H1 (cell line): ENCODE measurements at places on chromosomes 4 and X. TPM values are rescaled to one million over a fixed set of nuclear protein-coding genes. Genes with fewer than 3 reads are reported as not detected.

GRCh38 chr4:87853108-87853507, 20.3 kb downstream of the MEPE start:
- H3K4me1 ChIP-seq = no peaks in the 10 kb centered on the region; the same call in 1 of the 2 replicates
- peak overlapping the region; percentile 16; the same call in 1 of the 2 replicates for H3K4me3 ChIP-seq
- no peaks in the 10 kb centered on the region for H3K27me3 ChIP-seq
- H3K36me3 ChIP-seq = no peaks in the 10 kb centered on the region

The MBNL3 gene
- 3.2 and 3.5 TPM in 2 replicates for total RNA-seq

The AREG gene
- total RNA-seq = not detected in 2 replicates

DNA sequence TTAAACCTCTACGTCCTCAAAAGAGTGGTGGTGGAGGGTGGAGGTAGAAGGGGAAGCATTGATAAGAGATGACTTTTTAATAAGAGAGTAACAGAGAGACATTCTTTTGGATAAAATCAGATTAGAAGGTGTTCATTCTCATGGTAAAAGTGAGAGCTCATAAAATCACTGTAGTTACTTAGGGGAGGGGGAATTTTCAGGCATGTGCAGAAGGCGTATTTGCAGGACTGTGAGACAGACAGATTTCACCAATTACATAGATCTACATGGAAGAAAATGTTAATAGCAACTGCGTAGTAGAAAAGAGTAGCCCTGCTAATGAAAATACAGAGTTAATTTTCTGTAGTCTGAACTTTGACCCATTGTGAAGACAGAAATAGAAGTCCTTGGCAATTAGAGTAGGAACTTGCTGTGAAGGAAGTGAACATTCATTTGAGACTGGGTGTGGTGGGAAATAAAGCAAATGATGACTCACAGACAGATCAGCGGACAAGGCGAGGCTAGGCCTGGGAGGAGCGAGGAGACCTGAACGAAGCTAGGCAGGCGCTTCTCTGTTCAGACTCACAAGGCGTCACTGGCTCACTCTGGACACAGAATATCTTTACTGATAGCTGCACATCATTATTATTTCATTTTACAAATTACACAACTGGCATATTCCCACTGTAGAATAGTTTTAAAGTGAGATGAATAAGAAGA, 57.2 kb upstream of the FAM9C start:
- no peak overlapping the region for H3K4me3 ChIP-seq
- no peaks in the 10 kb centered on the region for H3K27me3 ChIP-seq
- no peak for DNase-seq
- no peak overlapping the region for H3K27ac ChIP-seq
- no peaks in the 10 kb centered on the region for H3K36me3 ChIP-seq
- H3K4me1 ChIP-seq = no peaks in the 10 kb centered on the region

The CSAG1 gene
- not detected in 2 replicates for total RNA-seq

The PPARGC1A gene
- 1.4 and 1.5 TPM in 2 replicates for total RNA-seq

The FHIP1A gene
- 75.2 and 76.3 TPM in 2 replicates for total RNA-seq

DNA sequence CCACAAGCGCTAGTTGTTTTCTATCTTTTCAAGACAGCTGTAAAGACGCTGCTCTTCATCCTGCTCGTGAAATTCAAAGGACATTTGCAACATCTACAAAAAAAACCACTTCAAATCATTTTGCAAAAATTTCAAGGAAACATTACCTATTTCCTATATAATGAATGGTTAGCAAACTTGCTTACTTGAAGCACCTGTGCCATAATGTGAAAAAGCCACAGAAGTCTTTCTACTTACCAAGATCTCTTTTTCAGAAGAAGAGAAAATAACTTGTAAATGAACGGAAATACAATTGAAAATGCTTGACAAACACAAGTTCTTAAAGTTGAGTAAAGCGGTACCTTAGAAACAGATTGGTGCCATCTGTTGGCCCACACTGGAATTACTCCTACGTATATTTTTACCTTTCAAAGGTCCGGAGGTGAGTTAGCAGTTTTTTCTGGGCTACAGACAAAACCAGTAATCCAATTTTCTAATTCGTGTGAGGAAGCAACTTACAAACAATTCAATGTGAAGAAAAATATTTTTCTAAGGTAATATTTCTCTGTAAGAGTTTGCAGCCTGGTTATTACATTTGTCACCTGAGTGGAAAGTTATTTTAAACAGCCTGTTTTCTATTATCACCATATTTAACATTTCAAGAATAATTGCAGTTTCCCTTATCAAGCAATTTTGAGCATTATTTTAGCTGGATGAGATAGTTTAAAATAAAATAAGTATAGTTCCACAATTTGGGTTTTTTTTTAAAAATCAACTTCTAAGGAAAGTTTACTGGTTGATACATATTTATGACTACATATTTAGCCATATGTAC, at the start of gene TLR6:
Gene TLR6 (minus strand): TSS at position 294 of the 814 bp plus-strand sequence. CDS start 27,344 bp downstream, outside the sequence.
- H3K27ac ChIP-seq = no peak within 1 kb of the TSS
- H3K4me1 ChIP-seq = 0 out of 2 replicates have a peak, but pooled peaks cover 2% of the 10 kb centered on the region
- no peaks in the 10 kb centered on the region for H3K36me3 ChIP-seq
- DNase-seq = no peak
- no peaks in the 10 kb centered on the region for H3K27me3 ChIP-seq
- H3K4me3 ChIP-seq = no peak within 1 kb of the TSS

The MAGEC3 gene
- total RNA-seq = not detected in 2 replicates

GRCh38 chrX:29851857-29852605, 363.3 kb upstream of the MAGEB2 start:
- no peaks in the 10 kb centered on the region for H3K4me1 ChIP-seq
- H3K4me3 ChIP-seq = no peak overlapping the region
- no peak for DNase-seq
- no peaks in the 10 kb centered on the region for H3K36me3 ChIP-seq
